ENCODE measurements at places on chromosomes 16 and 17. TPM values are rescaled to one million over a fixed set of nuclear protein-coding genes. Genes with fewer than 3 reads are reported as not detected.

Gene TMEM238L
- not detected for total RNA-seq

Gene LGALS9B
- total RNA-seq, result not detected

Gene TPSD1
- not detected for total RNA-seq

Gene MYADML2
- total RNA-seq, result 16.7 TPM

Gene PIK3R6
- total RNA-seq, result 0.52 TPM

Gene CDH5
- 42.8 TPM for total RNA-seq

Gene RGS11
- 0.52 TPM for total RNA-seq

Gene MLLT6
- 16.2 TPM for total RNA-seq

Gene ITPRIPL2
- total RNA-seq, result 33.4 TPM

Gene LGALS9C
- not detected for total RNA-seq

Gene OR4D1
- not detected for total RNA-seq

Gene SLC5A11
- total RNA-seq, result not detected

Gene HCRT
- total RNA-seq, result not detected

Gene ITGAD
- total RNA-seq, result under 0.01 TPM

Gene METTL9
- 145 TPM for total RNA-seq

Gene CSHL1
- not detected for total RNA-seq

Gene CETP
- total RNA-seq, result 3.1 TPM

Gene WNT3
- total RNA-seq, result 1.0 TPM

Gene NIP7
- 21.9 TPM for total RNA-seq

Gene BEAN1
- not detected for total RNA-seq

Gene SLC35G6
- total RNA-seq, result not detected

Gene TEX19
- 0.52 TPM for total RNA-seq

Gene PRSS33
- not detected for total RNA-seq

Gene NHLRC4
- 1.6 TPM for total RNA-seq

Gene KRT40
- 6.3 TPM for total RNA-seq

Gene CNGB1
- total RNA-seq, result not detected

Gene HS3ST2
- total RNA-seq, result not detected

Gene PLXDC1
- 0.52 TPM for total RNA-seq

Gene KRTAP1-5
- total RNA-seq, result not detected

Gene TMC6
- 15.7 TPM for total RNA-seq

Gene KIF19
- total RNA-seq, result 1.0 TPM

Gene CRYM
- not detected for total RNA-seq
